ENCODE measurements at places on chromosomes 3 and 15.
A peak's percentile ranks its signal among the peaks of the same experiment; 100 is the strongest.

GRCh38 chr15:35256551-35256950 lies 171.5 kb upstream of the NANOGP8 start:
- DNase-seq, result no peak

DNA sequence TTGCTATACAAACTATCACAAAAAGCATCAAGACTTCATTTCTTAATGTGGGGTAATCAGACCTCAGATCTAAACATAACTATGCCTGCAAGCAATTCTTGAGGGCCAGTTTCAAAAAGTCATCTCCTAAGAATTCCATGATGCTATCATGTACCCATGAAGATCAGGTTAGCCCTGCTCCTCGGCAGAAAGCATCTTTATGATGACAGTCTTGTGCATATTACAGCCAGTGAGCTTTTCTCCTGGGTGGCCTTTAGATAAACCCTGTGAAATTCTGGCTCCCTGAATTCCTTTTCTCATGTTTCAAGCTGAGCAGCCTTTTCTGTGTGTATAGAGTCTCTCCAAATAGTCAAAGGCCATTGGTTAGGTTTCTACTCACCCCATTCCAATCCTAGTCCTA lies 201.9 kb upstream of the MCTP2 start:
- no peak for DNase-seq

DNA sequence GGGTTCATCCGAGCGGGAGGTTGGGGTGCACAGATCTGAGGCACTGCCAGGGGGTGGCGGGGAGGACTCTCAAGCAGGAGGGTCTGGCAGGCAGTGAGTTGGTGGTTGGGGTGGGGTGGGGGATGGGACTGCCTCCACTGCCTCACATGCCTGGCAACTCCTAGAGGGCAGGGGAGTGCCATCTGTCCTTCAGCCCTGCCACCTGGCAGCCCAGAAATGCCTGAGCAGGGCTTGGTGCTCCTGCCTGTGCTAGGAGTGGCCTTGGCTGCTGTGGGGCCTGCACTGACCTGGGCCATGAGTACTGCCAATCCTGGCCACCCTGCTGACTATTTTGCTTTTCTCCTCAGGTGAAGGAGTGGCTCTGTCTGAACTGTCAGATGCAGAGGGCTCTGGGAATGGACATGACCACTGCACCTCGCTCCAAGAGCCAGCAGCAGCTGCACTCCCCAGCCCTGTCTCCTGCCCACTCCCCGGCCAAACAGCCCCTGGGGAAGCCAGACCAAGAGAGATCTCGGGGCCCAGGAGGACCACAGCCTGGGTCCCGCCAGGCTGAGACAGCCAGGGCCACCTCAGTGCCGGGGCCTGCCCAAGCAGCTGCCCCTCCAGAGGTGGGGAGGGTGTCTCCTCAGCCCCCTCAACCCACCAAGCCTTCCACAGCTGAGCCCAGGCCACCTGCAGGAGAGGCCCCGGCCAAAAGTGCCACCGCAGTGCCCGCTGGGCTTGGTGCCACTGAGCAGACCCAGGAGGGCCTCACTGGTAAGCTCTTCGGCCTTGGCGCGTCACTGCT lies 32.0 kb upstream of the APEH start:
- DNase-seq, result no peak

DNA sequence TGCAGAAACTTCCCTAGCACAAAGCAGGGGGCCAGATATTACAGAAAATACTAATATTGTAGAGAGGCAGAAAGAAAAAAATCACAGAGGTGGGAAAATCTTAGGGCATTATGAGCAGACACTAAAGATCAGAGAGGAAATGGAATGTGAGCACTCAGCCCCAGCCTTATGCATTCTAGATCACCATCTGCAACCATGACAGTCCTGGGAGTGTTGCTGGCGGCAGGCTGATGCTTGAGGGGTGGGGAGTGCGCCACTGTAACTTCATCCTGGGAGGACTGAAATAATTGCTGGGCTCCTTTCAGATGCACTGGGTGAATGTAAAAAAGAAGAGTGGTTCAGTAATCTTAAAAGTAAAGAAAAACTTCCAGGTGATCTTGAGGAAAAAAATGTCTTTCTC lies 427.6 kb upstream of the SEMA6D start:
- DNase-seq, result no peak

- no peak for DNase-seq
Measured at GRCh38 chr15:72845981-72846383, 62.4 kb upstream of the ADPGK start.

GRCh38 chr3:101876142-101876541 lies 26.8 kb downstream of the NFKBIZ start:
- no peak for DNase-seq

GRCh38 chr15:97082830-97083229 lies 752.3 kb downstream of the NR2F2 start:
- DNase-seq, result no peak

GRCh38 chr15:75117993-75118392 lies 83.7 kb upstream of the C15orf39 start:
- no peak for DNase-seq

DNA sequence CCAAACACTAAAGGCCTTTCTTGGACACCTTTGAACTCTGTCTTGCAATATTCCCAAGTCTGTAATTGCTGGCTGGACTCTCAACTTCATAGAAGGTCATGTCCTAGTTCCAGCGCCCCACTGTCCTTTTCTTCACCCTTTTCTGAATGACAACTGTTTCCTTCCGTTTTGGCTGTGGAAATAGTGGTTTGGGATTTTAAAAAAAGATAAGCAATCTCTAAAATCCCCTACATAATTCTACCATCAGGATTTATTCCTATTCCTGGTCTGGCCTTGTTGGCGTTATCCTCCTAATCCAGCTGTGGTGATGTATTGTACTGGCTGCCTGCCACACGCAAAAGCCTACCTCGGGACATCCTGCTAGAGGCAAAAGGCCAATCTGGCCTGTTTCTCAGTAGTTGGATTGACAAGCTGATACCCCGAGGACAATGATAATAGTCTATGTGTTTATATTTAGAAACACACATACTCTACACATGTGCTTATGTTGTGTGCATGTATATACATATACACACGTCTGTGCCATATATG lies 440.3 kb upstream of the DPH6 start:
- peak; percentile 80 for DNase-seq

DNA sequence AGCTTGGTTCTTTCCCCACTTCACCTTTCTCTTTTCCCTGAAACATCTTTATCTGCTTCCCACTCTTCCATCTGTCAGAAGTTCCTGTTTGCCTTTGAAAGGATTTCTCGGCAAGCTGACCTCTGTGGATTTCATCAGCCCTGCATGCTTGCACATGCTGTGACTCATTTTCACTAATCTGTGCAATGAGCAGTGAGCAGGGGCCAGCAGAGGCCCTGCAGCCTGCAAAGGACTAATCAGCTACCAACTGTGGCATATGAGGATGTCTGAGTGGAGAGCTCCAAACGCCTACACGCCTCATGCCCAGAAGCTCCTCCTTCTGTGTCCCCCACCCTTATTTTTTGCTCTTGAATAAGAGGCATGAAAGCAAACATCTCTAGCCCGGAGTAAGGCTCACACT lies 333.0 kb upstream of the SEMA6D start:
- DNase-seq, result no peak

- DNase-seq, result no peak
Measured at GRCh38 chr3:160911411-160911810, 155.4 kb downstream of the PPM1L start.

DNA sequence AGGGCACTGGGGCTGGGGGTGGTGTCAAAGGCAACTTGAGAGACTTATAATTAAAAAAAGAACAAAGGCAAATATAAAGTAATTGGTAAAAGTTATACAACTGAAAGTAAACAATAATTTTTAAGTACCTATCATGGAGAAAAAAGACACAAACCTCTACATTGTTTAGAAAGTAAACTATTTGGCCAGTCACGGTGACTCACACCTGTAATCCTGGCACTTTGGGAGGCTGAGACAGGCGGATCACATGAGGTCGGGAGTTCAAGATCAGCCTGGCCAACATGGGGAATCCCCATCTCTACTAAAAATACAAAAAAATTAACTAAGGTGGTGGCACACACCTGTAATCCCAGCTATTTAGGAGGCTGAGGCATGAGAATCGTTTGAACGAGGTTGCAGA lies 25.8 kb downstream of the RPSA start:
- DNase-seq, result no peak

GRCh38 chr3:25652921-25653320 lies 11.8 kb downstream of the TOP2B start:
- no peak for DNase-seq

- DNase-seq, result no peak
Measured at GRCh38 chr3:31671976-31672375, 139.3 kb downstream of the STT3B start.

GRCh38 chr3:28042707-28043106 lies 198.7 kb upstream of the CMC1 start:
- DNase-seq, result no peak

GRCh38 chr3:123143669-123144411 lies 57.9 kb upstream of the SEC22A start:
- no peak for DNase-seq

- no peak for DNase-seq
Measured at GRCh38 chr3:140570602-140571001, 107.3 kb upstream of the TRIM42 start.

DNA sequence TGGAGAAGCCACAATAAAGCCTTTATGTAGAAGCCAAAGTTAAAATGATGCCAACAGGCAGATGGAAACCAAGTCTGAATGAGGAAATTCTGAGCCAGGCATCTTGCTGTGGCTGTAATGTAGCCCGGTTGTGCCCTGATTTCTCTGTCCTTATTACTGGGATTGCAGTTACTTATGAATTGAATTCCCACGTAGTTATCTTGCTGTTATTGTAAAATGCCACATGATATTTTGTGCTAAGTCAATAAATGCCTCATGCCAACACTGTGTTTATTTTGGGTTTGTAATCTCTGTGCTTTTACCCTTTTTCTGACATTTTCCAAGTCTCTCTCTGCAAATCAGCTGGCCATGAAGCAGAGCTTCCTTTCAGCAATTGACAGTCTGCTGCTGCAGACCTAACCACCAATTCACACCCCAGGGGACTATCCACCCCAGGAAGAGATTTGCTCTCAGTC lies 486.1 kb upstream of the GOLIM4 start:
- no peak for DNase-seq

DNA sequence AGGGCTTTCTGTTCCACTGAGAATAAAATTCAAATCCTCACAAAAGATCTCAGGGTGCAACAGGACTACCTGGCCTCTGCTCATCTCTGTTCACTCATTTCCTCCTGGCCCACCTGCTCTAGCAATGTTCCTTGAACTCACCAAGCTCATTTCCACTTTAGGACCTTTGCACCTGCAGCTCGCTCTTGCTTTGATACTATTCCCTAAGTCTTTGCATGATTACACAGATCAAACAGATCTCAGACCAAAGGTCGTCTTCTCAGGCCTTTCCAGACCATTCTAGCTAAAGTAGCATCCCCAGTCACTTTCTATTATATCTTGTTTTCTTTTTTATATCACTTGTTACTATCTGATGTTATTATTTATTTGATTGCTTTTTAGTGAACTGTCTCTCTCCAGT lies 54.7 kb downstream of the B3GNT5 start:
- DNase-seq, result no peak

DNA sequence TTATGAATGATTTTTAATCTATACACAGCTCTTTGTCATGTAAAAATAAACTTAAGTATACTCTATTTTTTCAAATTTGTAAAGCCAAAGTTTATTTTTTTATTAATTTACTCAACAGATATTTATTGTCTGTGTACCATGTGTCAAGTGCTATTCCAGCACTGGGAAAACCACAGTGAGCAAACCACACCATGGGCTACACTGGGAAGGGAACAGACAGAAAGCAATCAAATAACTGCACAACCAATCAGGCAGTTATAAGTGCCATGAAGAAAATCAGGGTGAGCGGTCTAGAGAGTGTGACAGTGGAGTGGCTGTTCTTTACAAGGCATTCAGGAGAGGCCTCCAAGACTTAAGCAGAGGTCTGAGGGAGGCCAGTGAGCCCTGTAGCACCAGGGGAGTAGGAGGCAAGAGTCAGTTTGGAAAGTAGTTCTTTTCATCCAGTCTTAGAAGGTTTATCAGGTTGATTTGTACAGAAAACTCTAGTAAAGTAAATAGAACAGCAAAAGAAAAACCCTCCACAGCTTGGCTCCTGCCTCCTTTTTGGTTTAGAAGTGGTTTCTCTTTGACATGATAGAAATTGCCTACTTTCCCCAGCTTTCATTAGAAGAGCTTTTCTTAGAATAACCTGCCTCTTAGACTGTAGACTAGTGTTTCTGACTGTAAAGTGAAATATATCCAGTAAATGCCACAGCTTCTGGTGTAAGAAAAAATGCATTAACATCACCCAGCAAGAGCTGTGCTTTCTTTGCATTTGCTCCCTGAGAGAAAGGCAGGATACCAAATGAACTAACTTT lies 13.7 kb downstream of the EIF2AK4 start:
- no peak for DNase-seq

GRCh38 chr3:6504347-6504746 lies 356.6 kb upstream of the GRM7 start:
- DNase-seq, result no peak

DNA sequence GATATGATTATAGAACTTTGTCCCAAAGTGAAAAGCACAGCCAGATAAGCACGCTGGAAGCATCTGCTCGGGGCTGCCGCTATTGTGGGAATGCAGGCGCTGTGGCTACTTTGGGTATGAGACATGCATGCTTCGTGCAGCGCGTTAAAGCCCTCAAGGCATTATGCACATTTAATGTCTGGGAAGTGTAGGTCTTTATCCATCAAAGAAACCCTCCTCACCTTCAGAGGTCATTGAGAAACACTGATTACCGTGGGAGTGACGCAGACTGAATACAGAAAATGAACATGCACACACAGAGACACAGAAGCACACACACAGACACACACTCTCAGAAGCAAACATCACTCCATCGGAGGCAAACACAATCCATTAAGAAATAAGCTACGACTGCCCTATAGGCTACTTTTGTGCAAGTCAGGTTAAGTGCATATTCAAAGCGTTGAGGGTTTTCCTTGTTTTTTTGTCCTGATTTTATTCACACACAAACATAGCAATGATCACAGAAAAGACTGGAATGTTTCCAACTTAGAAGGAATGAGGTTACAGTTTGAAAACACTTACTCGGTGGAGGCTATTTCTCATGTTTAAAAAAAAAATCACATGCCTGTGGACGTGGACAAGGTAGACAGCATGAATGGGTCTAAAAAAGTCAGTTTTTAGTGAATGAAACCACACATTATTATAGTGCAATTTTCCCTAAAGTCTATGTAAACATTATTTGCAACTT lies 68.5 kb downstream of the PLCH1 start:
- no peak for DNase-seq

DNA sequence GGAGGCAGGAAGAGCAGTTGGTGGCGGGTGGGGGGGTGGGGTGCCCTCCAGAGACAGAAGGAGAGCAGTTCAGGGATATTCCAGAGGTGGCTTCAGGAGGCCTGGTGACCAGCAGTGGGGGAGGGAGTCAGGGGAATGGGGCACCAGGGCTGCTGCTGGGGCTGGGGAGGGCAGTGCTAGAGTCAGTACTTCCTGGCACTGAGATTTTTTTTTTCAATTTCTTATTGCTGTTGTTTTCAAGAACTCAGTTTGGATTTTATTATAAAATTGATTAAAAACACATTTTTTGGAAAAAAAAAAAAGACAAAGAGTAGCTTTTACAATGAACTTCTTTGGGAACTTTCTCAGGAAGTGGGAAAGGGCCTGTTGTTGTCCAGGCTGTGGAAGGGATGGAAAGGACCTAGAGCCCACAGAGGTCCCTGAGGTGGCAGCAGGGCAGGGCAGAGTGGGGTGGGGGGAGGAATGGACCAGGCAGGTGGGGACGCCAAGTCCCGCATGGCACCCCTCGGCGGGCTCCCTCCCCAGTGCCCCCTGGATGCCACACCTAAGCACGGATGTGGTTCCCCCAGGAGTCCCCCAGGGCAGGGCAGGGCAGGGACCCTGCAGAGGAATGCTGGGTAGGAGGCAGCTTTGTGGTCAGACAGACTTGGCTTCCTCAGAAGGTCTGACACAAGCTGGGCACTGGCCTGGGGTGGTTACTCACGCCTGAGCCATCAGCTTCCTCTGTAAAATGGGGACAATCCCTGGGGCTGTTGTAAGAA lies 8.5 kb upstream of the ANPEP start:
- DNase-seq, result peak; percentile 63

Data from left forelimb (tissue), 1 donor.